ENCODE measurements at places on chromosomes 16 and 17. TPM values are rescaled to one million over a fixed set of nuclear protein-coding genes. Genes with fewer than 3 reads are reported as not detected.

WNT9B gene
- total RNA-seq = not detected

DNA sequence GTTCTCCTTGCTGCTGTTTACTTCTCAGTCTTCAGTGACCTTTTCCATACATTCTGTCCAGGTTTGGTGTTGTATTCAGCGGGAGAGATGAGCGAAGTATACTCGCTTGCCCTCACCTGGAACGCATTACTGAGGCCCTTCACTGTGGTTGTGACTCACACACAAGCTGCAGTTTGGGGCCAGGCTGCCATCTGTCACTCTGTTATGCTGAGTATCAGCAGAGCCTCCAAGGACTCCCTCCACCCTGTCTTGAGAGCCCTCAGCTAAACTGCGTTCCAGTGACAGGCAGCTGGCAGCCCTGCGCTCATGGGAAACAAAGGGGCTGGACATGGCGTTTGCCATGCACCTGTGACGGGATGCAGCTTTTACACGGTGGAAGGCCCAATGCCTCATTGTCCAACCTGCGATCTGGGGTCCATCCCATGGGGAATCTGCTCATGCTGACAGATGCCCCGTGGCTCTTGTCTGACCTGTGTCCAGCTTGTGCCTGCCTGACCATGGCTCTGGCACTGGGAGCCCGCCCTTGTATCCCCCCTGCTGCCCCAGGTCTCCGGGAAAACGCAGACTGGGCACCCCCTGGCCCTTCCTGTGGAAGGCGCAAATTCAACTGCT, 6.5 kb upstream of the ZNF778 start:
- peak; percentile 27 for DNase-seq

MKS1 gene
- total RNA-seq = 8.9 TPM

ABCC12 gene
- total RNA-seq = under 0.01 TPM

DNA sequence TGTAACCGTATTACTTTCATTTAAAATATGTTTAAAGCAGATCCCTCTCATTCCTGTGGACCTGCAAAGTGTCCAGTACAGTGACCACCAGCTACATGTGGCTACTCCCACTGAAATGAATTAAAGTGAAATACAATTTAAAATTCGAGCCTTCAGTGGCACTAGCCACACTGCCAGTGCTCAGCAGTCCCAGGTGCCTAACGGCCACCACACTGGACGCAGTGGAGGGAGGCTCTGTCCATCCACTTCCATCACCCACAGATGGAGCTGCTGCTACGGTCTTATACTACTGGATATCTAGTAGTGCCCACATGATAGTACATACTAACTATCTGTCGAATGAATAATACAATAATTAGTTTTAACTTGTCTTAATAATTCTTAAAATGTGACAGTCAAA, 2.3 kb upstream of the CBX2 start:
- DNase-seq = no peak

OR3A3 gene
- total RNA-seq = not detected

GRCh38 chr17:36686123-36686669, 84.8 kb downstream of the MRM1 start:
- no peak for DNase-seq

KRT17 gene
- total RNA-seq = 2.5 TPM

DNA sequence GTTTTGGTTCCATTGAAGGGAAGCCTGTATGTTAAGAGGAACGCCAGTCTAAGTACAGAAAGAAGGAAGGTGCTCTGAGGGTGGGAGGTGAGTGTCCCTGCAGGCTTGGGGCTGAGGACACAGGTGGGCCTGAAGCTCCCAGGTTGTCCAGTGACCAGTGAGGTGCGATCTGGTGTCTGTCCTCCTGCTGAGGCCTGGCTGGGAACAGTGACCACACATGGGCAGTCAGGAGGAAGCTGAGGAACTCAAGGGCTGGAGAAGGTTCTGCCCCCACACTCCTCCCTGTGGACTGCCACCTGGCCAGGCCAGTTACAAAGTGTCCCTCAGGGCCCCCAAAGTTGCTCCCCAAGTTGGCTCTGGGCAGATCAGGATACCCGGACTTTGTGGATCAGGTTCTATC, 102.1 kb downstream of the N4BP1 start:
- DNase-seq = no peak

GRCh38 chr16:85888405-85889331, 10.3 kb upstream of the IRF8 start:
- peak; percentile 65 for DNase-seq

- DNase-seq = no peak
Observed at GRCh38 chr16:55572439-55572838, 6.0 kb downstream of the CAPNS2 start.

DNA sequence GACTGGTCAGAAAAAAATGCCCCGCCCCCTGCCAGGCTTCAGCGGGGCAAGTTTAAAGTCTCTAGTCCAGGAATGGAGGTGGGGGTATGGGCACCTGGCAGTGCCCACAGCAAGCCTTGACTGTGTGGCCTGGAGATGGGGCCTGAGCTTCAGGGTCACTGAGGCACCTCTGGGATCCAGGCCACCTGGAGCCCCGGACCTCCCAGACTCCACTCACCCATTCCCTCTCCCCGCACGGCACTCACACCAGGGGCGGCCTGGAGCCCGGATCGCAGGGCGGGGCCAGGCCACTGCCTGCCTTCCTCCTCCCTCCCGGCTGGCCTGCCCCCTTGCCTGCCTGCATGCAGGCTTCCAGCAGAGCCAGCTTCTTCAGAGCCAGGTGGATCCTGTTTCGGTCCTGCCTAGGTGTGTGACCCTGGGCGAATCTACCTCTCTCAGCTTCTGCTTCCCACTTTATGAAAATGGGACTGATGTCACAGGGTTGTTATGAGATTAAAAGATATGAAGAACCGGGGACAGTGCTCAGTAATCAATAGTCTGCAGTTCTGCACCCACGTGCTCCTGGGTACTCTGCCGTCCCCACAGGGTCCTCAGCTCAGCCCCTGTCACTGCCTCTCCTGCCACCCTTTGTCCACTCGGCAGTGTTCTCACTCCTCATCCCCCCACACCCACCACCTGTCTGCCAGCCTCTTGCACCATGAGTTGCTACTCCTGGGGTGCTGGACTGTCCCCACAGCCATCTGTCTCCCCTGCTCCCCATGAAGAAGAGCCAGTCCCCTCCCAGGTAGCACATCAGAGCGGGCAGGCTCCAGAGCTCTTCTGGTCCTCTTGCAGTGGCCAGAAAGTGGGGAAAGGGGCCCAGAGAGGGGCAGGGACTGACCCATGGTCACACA, 1.2 kb upstream of the TCAP start:
- no peak for DNase-seq

DRC7 gene
- not detected for total RNA-seq

- no peak for DNase-seq
Observed at GRCh38 chr17:48556229-48556575, 11.3 kb upstream of the HOXB2 start.

- DNase-seq = peak; percentile 40
Observed at GRCh38 chr17:6413065-6413464, 21.9 kb downstream of the AIPL1 start.

DNA sequence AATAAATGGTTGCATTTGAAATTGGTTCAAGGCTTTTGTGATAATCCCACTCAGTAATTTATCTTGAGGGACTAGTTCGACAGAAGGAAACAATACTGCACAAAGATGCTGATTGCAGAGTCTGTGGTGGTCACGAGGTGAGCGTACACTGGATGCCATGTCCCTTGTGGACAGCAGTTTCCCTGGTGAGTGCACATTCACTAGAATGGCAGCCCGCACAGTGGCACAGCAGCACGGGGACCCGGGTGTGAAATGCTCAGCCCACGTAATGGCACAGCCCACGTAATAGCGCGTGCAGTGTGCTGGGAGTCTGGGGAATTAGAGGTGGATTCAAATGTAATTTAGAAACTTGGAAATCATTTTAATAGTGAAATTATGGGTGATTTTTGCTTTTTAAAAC, 154.0 kb downstream of the LGALS9B start:
- no peak for DNase-seq

DNA sequence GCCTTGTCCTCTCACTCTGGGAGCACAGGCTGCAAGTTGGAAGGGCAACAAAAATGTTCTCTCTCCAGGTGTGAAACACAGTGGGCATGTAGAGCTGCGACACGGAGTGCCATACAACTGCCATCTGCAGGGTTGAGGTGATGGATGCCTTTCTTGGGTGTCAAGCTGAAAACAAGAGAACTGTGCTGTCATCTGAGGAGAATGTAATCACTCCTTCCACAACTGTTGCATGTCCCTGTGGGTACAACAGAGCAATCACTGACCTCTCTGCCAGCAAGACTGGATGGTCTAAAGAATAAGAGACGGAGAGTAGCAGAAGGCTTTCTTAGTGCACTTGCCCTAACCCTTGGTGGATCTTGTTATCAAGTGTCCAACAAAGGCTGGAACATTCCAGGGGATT, 29.2 kb downstream of the SLFN11 start:
- no peak for DNase-seq

CCT6B gene
- 1.7 TPM for total RNA-seq

TLCD3B gene
- total RNA-seq = not detected

DNA sequence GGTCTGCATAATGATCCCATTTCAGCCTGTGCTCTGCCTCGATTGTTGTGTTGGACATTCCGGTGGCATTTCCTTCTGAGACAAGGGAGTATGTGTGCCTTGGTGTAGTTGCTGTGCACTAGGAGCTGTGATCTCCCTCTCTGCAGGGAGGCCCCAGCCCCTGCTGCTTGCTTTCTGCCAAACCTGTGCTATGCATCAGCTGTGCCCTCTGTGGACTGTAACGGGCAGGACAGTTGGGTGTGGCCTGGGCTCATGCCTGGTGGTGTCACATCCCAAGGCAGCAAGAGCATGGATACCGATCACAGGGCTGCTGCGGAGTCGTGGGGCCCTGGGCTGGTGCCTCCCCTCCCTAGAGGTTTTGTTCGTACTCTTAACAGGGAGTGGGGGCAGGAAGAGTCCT, 3.8 kb upstream of the JPT2 start:
- no peak for DNase-seq

AXIN2 gene
- 1.9 TPM for total RNA-seq

NHERF2 gene
- 20.8 TPM for total RNA-seq

CNTNAP4 gene
- total RNA-seq = not detected

DNA sequence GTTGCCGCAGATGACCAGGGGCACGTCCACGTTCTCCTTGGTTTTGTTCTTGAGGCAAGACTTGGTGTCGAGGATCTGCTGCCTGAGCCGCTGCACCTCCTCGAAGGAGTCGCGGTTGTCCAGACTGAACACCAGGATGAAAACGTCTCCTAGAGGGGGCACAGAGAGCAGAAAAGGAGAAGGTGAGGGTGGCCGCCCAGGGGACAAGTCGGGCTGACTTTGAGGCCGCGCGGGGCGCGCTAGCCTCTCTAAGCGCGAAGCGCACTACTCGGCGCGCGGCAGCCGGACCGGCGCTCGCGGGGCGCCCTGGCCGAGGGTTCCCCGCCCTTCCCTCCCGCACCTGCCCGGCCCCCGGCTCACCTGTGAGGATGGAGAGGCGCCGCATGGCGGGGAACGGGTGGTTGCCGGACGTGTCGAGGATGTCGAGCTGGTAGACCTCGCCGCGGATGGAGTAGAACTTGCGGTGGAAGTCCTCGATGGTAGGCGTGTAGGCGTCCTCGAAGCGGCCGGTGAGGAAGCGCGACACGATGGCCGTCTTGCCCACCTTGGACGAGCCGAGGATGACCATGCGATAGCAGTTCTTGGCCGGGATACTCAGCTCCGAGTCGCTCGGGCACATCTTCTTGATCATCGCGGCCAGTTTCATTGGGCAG, 533 bp downstream of the RASD1 start:
- peak; percentile 4 for DNase-seq

SMIM36 gene
- total RNA-seq = not detected

GRCh38 chr16:23734176-23734893, 20.5 kb upstream of the CHP2 start:
- no peak for DNase-seq

MEIOC gene
- total RNA-seq = 0.36 TPM

DNA sequence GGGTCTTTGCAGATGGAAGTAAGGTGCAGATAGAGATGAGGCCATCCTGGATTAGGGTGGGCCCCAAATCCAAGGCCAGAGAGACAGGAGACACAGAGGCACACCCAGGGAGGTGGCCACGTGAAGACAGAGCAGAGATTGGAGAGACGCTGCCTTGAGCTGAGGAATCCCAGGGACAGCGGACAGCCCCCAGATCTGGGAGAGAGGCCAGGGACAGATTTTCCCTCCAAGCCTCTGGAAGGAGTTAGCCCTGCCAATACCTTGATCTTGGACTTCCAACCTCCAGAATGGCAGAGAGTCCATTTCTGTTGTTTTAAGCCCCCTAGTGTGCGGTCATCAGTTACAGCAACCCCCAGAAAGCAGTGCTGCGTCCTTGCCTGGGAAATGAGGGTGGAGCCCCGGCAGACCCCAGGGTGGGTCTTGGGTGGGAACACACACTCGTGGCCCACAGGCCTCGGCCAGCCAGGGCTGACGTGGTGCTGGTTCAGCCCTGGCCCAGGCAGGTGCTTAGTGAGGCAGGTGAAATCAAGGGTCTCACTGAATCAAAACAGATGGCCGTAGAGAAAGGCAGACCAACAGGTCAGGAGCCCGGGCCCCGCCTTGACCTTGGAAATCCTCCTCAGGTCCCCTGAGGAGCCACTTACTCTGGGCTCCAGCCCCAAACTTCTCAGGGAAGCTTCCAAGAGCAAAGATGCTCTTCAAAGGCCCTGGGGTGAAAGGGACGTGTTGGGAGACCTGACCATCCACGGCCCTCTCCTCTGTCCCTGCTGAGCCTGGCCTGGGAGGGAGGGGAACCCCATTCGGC, 169.3 kb downstream of the RBFOX3 start:
- DNase-seq = no peak

DNA sequence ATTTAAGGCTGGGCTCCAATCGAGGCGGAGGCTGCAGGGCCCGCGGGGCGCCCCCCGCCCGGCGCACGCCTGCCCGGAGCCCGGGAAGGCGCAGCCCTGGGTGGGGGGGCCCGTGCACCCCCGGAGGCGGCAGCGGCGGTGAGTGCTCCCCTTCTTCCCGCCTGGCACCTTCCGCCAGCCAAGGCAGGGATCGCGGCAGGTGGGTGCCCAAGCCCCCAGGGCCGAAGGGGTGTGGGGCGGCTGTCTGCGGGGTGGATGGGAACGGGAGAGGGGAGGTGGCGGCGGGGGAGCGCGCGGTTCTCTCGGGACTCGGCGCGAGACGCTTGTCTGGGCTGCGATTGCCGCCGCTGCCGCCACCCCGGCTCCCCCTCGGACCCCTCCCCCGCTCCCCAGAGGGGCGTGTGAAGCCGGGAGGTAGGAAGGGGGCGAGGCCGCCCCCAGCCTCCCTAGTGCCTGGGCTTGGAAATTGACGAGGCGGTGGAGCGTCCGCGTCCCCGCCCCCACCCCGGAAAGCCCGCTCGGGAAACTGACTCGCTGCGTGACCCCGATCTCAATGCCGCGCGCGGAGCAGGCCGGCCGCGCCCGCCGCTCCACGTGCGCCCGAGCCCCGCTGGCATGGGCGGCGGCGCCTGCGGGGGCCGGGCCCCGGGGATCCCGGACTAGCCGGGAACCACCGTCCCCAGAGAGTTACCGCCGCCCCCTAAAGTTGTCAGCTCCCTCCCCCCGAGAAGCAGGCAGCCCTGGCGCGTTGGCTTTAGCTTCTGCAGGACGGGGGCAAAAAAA, 231.5 kb downstream of the MRTFB start:
- no peak for DNase-seq

DNA sequence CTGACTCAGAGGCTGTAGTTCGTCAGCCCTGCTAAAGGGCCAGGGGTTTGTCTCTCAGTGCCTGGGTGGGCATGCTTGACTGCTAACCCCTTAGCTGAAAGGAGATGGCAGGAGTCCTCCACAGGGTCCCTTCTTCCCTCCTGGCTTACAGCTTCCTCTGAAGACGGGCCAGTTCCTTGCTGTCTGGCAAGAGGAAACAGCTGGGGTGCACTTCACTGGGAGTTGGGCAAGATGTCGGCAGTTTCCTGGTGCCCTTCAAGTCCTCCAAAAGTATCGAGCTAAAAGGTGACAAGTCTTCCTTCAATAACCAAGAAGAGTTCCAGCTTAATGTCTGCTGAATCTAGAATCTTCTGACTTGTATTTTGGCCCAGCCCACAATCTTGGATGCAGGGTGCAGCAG, 23.4 kb downstream of the NUP85 start:
- no peak for DNase-seq

TBC1D3 gene
- not detected for total RNA-seq
